ENCODE measurements at places on chromosomes 1 and 21.
A peak's percentile ranks its signal among the peaks of the same experiment; 100 is the strongest.

DNA sequence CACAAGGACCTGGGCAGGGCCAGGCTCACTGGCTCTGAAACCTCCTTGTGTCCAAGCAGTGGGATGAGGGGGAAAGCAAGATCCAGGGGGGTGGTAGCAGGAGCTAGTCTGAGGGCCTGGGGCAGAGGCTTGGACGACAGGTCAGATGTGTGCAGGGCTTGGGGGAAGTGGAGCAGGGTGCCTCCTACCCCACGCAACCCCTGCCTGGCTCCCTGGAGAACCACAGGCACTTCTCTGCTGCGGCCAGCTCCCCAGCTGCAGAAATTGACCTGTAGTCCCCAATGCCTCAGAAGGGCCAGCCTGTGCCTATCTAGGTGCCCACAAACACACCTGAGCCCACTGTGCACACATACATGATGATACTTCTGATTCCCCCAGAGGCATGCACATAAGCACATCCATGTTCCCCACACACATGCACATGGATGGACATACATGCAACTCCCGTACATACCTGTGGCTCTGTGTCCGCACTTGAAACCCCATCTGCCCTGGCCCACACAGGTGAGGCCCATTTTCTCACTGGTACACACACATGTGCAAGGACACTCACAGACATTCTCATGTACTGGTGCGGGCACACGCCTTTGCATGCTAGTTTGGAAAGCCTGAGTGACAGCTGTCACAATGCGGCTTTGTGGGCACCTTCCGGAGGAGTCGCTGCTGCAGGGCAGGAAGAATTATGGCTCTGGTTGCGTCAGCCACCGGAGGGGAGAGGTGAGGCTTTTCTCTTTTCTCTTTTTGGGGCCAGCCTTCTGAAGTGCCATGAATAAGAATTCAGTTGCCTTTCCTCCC is 247.2 kb upstream of the CSF3R start:
- DNase-seq: no peak

- DNase-seq: no peak
Observed at GRCh38 chr21:15839601-15840000, 109.8 kb downstream of the USP25 start.

- no peak for DNase-seq
Observed at GRCh38 chr21:24939291-24939690, 668.0 kb downstream of the MRPL39 start.

GRCh38 chr1:19464696-19465095 is 20.6 kb downstream of the CAPZB start:
- DNase-seq: no peak

DNA sequence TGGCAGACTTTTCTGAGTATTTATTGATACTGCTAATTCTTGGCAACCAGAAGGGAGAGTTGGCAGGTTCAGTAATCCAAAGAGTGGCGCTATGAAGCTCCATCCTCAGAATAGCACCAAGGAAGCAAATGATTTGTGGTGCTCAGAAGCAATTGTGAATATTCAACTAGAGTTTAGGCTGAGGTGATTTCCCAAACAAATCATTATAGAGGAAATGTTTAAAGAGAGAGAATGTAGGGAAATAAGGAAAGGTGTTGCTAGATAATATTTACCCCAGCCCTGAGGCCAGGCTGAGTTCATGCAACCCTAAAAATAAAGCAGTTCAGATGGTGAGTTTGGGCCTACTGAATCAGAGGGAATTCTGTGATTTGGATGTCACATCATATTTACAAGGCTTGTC is 363.4 kb upstream of the PLXNA2 start:
- no peak for DNase-seq

GRCh38 chr1:180229483-180230415 is at the start of gene LHX4:
LHX4 (plus strand) TSS chr1:180230264; CDS start chr1:180230530, 266 bp downstream.
- DNase-seq: no peak

DNA sequence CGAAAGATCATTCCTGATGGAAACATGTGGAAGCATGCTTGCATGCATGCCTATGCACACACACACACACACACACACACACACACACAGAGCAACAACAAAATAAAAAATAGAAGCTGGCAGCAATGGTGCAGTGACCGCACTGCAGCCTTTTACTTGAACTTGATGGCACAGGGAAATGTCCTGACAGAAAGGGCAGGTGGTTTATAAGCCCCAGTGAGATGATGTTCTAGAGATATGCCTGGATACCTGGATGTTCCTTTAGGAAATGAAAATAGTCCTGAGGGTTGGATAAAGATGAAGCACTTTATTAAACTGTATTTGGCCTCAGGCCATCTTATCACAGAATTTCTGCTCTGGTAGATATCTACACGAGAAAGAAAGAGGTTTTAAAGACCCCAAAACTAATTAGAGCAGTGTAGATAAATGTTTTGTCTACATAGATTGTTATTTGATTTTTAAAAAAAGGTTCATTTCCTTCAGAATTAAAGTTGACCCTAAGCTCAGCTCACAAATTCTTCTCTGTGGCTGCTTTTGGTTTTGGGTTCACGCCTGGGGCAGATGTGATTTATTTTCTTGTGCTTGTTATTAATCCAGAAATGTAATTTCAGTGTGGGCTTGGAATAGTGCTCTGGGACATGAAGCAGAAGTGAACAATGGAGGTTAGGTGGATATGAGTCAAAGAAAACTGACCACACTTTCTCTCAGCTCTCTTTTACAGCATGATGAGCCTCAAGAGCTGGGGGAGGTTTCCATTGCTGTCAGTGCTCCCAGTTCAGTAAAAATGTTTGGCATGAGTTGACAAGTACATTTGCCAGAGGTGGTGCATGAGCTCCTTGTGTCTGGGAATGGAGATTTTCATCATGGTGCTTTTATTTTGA is 22.9 kb downstream of the ADAM30 start:
- DNase-seq: no peak

DNA sequence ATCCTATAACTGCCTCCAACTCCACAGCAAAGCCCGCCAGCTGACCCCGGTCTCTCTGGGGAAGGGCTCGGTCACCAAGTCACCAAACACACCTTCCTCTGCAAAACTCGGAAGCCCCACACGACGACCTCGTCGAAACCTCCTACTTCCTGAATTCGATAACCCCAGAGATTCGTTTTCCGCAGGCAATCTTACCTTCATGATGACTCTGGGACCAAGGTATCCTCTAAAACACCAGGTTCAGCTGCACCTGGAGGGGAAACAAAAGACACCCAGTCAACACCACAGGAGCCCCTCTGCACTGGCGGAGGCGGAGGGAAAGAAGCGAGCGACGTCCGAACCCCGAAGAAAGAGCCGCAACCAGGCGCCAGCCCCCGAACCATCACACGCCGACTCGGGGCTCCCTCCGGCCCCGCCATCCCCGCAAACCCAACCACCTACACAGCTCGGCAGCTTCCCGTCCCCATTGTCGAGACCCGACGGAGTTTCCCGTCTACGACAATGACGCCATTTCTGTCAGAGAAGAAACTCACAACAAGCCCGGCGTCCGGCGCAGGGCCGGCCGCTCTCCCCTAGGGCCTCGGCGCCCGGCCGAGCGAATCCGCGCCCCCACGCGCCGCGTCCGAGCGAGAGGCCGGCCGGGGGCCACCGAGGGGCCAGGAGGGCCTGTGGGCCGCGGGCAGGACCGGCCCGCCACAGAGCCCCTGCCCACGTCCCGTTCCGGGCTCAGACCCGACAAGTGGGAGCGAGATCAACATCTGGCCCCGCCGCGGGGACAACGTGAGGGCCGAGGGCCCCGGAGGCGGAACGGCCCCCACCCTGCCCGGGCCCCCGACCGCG is 1.0 kb downstream of the ARID4B start:
- DNase-seq: peak; percentile 50

GRCh38 chr1:169906938-169907337 is 13.2 kb upstream of the SCYL3 start:
- no peak for DNase-seq

GRCh38 chr1:207345644-207346477 is 24.4 kb downstream of the CD55 start:
- DNase-seq: no peak

DNA sequence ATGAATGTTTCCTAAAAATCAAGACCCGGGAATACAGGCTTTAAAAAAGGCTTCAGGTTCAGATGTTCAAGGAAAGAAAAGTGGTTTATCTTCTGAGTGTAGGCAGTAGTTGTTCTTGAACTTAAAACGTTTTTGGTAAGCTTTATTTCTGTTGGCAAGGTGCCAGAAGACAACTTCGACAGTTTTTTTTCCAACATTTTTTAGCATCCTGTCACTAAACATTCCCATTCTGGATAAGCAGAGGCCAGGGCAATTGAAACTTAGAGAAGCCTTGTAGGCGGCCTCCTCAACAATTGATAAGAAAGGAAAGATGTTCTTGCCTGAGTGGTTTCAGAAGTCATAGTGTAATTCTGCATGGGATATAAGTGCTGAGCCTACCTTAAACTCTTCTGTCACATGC is 66.7 kb downstream of the PATJ start:
- no peak for DNase-seq

DNA sequence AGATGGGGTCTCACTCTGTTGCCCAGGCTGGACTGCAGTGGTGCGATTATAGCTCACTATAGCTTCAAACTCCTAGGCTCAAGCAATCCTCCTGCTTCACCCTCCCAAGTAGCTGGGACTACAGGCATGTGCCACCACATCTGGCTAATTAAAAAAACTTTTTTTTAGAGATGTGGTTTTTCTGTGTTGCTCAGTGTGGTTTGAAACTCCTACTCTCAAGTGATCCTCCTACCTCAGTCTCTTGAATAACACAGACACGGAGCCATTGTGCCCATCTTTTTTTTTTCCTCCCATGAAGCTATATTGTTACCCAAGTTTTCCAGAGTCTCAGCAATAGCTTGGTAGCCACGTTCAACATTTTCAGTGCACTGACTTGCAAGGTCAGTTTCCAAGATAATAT is 2.7 kb downstream of the GIPC2 start:
- DNase-seq: no peak

DNA sequence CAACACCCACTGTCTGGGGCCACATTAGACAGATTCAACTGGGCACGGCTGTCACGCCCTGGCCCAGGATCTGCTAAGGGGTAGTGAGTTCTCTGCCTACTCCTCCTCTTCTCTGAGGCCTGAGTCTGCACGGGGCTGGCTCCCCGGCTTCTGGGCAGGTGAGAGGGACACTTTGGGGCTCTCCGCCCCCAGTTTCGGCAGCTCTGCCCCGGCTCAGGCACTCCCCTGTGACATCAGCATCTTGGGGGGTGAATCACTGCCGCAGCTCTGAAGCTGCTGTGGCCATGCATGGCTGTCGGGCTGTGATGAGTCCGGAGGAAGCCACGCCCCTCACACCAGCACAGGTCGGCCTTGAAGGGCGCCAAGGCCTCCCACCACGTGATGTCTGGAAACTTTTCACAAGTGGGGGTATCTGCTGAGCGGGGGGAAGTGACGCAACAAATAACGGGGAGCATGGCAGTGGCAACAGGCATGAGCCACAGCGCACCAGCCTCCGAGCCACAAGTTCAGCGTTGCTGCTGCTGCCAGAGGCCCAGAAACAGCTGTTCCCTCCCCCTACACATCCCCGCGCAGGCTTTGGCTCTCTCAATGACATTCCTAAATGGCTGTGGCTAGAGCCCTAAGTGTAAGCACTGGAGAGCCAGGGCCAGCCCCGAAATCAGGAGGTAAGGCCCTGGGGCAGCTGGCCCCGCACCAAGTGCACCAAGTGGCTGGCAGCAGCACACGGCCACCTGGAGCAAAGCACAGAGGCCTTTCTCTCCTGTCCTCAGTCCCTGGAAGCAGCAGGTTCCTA is 26.3 kb downstream of the ZBTB17 start:
- DNase-seq: peak; percentile 75

DNA sequence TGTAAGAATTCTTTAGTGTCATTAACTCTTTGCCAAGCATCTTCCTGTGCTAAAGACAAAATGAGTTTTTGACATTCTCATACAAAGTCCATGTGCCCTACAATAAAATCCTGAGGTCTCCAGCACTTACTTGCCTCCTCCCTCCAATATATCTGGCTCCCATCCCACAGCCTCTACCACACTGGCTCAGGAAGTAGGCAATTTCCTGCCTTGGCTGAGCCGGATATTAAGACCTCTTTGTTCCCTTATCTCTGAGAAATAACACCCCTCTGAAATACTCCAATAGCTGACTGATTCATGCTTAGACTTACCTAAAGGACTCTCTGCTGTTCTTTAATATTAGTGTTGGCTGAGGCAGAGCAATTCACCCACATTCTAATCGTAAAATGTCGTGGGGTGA is 37.6 kb upstream of the GORAB start:
- DNase-seq: no peak

DNA sequence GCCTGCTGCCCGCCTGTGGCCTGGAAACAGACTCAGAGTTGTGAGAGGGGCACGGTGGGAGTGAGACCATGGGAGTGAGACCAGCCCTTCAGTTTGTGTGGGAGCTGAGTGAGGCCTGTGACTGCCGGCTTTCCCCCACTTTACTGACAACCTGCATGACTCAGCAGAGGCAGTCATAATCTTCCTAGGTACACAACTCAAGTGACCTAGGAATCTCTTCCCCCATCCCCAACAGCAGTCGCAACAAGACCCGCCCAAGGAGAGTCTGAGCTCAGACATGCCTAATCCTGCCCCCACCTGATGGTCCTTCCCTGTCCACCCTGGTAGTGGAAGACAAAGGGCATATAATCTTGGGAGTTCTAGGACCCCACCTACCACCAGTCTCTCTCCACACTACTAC is 44.2 kb downstream of the KLHL20 start:
- no peak for DNase-seq

DNA sequence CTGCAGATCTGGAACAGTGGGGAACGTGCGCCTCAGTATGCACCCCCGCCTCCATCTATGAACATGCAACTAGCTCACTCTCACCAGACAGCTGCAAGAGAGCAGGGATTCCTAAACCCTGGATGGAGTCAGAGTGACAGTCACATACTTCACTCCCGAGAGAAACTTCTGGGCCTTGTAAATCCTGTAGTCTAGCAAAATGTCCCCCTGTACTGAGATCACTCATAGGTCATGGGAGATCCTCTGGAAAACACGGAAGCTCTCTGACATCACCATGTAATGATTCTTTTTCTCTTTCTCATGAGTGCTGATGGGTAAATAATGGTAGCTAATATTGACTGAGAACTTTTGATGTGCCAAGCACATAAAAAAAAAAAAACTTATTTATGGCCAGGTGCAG is 23.4 kb upstream of the TARDBP start:
- no peak for DNase-seq

DNA sequence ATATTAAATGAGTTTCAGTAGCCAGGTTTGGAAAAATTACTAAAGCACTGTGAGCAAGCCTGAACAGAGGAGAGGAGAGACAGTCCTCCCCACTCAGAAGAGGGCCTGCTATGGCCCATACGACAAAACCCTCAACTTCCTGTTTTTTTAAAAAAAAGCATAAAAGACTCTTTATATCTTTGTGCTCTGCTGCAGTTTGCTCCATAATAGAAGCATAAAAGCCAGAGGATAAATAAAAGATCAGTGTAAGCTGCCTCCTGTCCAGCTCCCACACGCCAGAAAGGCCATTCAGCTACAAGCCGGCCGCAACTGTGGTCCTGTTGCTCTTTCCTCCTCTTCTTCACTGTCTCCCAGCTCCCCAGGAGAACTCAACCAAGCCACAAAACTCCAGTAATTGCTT is 37.8 kb downstream of the NID1 start:
- DNase-seq: no peak

All from activated T-cell treated with anti-CD3 and anti-CD28 coated beads for 4 hours (primary cell).